ENCODE measurements at places on chromosomes 6 and 20.

DNA sequence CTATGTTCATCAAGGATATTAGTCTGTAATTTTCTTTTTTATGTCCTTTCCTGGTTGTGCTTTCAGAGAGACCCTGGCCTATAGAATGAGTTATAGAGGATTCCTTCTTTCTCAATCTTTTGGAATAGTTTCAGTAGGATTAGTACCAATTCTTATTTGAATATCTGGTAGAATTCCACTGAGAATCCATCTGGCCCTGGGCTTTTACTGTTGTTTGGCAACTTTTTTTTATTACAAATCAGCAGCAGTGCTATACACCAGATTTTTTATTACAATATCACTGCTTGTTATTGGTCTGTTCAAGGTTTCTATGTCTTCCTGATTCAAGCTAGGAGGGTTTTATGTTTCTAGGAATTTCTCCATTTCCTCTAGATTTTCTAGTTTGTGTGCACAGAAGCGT lies 50.0 kb upstream of the NRSN1 start:
- no peak for DNase-seq

DNA sequence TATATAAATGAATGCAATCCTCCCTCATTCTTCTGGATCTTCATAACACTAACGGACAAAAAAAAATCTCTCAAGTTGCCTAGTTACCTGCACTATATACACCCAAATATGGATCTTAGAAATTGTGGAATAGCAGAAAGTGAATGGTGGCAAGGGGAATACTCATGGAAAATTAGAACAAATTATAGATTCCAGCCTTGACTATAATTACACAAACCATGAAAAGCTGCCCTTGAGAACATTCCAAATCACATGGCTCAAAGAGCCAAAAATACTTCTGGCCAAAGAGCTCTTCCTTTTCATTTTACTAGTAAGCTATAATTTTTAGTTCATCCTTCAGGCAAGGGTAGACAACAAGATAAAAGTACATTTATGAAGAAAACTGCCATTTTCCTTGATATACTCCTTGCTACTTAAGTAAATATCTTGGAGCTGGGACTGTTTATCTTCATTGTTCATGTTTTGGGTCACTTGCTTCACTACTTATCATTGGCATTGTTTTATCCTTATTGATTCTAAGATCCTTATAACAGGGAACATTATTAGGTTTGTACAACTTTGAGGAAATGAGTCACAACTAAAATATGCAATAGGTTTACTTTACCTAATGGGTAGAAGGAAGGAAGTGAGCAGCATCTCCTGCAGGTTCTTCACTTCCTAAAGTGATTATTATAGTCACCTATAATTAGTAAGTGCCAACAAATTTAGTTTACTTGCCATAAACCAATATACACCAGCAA lies 6.4 kb upstream of the MTRES1 start:
- DNase-seq = no peak

GRCh38 chr6:106963544-106963943 lies 11.0 kb downstream of the CD24 start:
- DNase-seq = no peak

GRCh38 chr20:43963233-43963632 lies 48.6 kb downstream of the TOX2 start:
- no peak for DNase-seq

GRCh38 chr20:346640-347316 lies at the start of gene NRSN2:
Gene NRSN2 (plus strand): TSS chr20:347111. CDS start chr20:349644, 2,533 bp downstream.
- DNase-seq = peak; percentile 43

- no peak for DNase-seq
Measured at GRCh38 chr6:72533606-72534005, 88.3 kb upstream of the KCNQ5 start.

DNA sequence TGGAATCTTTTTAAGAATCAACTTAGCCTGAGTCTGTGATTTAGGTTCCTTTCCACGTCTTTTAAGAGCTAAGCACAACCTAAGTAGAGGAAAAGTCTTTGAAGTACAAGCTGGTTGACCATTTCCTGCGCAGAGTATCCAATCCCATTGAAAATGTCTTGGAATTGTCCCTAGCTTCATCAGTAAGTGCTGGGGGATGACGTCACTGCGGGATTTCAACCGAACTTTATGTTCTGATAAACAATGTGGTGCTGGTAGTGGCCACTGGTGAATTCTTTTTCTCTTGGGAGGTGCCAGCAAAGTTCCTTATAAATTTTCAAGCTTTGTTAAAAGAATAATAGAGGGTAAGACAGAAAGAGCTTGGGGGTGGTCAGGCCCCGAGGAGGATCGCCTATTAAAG lies 69.2 kb downstream of the PDE7B start:
- no peak for DNase-seq

- no peak for DNase-seq
Measured at GRCh38 chr6:166005944-166006899, 161.4 kb downstream of the TBXT start.

DNA sequence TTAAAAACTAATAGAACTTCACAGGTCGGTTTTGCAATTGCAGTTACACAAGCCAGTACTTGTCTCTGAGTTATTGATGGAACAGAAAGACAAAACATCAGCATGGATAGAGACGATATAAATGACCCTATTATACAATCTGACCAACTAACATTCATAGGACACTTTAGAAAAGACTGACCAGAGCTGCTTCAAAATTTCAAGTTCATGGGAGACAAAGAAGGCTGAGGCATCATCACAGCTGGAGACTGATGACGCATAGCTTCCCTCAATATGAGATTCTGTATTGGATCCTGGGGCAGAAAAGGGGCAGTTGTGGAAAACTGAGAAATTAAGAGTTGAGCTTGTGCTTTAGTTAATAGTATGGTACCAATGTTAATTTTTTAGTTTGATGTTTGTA lies 174.0 kb downstream of the THBS2 start:
- DNase-seq = no peak

DNA sequence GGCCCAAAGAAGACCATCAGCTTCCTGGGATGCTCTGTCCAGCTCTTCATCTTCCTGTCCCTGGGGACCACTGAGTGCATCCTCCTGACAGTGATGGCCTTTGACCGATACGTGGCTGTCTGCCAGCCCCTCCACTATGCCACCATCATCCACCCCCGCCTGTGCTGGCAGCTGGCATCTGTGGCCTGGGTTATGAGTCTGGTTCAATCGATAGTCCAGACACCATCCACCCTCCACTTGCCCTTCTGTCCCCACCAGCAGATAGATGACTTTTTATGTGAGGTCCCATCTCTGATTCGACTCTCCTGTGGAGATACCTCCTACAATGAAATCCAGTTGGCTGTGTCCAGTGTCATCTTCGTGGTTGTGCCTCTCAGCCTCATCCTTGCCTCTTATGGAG lies 5.1 kb downstream of the OR2H1 start:
- no peak for DNase-seq

DNA sequence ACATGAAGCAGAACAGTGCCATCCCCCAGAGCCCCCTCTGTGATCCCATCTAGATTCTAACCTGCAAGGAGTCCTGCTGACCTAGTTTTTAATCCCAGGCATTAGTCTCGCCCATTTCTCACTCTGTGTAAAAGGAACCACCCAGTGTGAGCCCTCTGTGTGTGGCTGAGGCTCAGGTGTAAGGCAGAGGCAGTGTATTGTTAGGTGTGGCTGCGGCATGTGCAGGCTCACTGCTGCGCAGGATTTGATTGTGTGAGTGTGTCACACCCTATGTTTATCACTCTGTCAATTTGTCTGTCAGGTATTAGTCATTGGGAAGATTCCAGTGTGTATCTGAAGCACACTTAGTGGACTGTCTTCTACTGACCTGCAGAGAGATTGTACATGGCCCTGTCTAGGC lies 13.7 kb upstream of the CST8 start:
- DNase-seq = no peak

DNA sequence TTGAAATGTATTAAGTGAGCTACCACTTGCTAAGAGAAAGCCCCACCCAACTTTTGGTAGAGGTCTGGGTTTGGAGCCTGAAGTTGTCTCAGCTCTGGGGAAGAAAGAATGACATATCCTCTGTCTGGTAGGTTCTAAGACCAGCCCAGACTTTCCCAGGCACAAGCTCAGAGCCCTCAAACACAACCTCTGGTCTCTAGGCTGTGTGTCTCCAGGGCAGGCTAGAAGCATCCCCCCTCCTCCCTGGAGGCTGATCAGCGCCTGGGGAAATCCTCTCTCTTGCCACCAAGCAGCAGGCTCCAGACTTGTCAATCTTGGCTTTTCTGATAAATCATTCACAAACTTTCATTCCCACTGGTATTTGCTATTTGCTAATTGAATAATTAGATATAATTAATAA lies 226.5 kb upstream of the CST7 start:
- DNase-seq = no peak

DNA sequence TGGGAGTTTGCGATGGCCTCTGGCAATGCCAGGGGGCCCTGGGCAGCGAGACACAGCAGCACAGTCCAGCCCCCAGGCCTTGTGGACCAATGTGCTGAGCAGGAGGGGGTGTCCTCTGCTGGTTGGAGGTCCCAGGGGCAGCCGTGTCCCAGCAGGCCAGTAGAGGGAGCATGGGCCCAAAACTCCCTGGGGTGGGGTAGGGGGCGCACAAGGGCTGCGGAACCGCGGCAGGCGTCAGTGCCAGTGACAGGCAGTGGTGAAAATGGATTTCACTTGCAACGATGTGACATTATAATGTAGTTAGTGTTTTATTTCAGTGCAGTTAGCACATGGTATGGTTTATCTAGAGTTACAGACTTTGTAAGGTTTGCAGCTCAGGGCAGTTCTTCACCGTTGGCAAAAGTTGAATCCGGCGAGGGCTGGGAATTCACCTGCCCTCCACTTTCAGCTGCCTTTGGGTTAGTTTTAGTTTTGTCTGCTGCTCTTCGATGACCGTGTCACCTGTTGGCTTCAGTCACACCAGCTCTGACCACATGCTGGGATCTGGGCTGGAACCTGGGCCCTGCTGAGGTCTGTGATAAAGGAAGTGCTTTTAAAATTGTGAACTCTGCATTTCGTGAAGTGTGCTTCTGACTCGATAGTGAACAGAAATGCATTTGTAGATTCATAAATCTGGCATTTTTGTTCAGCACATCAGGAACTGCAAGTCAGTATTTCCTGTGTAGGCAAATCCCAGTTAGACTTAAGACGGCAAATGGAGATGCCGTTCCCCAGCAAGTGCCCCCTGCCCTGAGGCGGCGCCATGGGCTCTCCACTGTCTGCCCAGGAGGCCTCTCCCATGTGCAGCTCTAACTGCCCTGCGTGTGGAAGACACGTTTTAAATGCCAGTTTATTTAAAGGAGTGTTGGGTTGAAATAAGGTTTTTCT lies 46.8 kb downstream of the PYGB start:
- DNase-seq = peak; percentile 73

GRCh38 chr6:156587751-156588301 lies 189.4 kb upstream of the ARID1B start:
- DNase-seq = no peak

- DNase-seq = no peak
Measured at GRCh38 chr20:36352843-36353553, 46.9 kb downstream of the DLGAP4 start.

DNA sequence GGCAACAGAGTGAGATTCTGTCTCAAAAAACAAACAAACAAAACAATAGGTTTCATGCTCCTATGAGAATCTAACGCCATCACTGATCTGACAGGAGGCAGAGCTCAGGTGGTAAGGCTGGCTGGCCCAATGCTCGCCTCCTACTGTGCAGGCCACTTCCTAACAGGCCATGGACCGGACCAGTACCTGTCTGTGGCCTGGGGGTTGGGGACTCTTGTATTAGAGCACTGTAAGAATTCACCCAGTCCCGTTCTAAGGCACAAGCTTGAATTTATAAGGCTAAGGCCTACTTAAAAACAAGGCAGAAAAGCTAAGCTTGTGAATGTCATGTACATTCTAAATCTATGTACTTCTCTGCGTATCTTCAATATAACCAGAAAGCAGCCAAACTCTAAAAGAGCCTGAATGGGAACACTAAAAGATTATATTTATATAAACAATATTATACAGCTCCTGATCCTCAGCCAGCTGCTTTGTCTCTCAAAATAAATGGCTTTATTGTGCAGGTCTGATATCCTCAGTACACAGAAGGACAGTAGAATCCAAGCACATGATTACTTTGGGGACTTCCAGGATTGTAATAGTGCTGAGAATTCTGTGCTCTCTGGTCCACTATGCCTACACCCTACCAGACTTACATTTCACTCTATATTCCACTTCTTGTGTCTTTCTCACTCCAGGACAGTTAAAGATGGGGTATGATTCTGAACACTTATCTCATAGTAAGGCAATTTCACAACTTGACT lies 64.5 kb upstream of the DST start:
- DNase-seq = no peak

DNA sequence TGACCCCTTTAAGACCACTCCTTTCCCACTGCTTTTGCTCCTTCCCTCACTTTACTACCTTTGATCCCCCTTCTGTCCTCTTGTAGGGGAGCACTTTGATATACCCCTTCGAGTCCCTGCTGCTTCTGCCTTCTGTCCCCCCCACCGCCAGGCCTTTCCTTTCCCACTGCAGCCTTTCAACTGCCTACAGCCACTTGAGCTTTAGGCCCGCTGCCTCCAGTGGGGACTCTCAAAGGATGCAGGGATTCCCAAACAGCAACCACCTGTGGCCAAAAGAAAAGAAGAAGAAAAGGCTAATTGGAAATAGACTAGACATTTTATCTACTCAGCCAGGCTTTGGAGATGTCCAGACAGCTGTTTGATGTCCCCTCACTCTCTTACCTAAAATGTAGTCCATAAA lies 77.0 kb upstream of the DTNBP1 start:
- no peak for DNase-seq

DNA sequence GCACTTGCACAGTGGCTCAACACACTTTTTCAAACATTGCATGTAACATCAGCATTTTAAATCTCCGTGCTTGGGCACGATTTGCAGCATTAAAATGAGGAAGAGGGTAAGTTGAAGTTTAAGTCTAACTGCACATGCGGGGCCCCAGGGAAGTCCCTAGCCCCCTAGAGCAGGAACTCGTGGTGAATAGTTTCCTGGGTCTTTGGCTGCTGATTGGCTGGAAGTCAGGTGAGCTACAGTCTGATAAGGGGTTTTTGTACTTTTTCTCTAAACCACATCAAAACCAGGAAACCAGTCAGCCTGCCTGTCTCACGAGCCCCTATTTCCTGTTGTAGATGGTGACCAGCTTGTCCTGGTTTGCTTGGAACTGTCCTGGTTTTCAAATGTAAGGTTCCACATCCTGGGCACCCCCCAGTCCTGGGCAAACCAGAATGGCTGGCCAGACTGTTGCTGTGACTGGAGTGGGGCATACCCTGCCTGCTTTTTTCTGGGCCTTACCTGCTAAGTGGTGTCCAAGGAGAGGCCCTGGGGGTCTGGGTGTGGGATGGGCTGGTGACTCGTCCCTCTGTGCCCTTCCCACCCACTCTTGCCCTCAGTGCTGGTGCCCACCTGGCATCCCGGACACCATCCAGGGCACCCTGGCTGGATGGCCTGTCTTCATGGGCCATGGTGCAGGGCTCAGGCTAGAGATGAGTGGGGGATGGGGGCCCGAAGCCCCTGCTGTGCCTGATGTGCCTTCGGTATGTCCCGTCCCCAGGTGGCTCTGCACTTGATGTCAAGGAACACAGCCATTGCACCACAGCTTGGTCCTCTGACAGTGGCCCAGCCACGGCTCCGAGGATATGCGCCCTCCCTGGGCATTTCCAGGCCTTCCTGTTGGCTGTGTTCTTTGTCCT lies 31.8 kb downstream of the SUN5 start:
- DNase-seq = peak; percentile 90

GRCh38 chr6:136719280-136720044 lies 72.8 kb downstream of the MAP3K5 start:
- DNase-seq = no peak

- DNase-seq = peak; percentile 92
Measured at GRCh38 chr6:12103158-12103557, 91.0 kb downstream of the HIVEP1 start.
